Trophoblast cell (in vitro differentiated cells and primary cell): ENCODE measurements at places on chromosomes 5 and 9.
A peak's percentile ranks its signal among the peaks of the same experiment; 100 is the strongest.

GRCh38 chr9:113154471-113154870 lies 3.7 kb downstream of the SLC31A2 start:
- DNase-seq: peak; percentile 22

GRCh38 chr9:129504404-129504803 lies 116.5 kb downstream of the C9orf50 start:
- no peak for DNase-seq

DNA sequence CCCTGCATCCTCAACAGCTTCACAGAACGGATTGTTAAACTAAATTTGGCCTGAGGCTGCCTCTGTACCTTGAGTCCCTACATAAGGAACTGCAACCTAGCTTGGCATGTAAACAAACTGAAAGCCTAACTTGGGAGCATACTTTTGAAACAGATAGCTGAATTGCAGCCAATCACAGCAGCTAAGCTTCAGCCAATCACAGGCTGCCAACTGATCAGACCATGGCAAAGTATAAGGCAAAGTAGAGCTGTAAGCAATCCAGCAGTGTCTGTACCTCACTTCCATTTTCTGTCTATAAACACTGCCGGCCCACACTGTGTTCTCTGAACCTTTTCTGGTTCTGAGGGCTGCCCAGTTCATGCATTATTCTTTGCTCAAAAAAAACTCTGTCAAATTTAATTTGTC lies 8.9 kb upstream of the ZNF483 start:
- peak; percentile 3 for DNase-seq

DNA sequence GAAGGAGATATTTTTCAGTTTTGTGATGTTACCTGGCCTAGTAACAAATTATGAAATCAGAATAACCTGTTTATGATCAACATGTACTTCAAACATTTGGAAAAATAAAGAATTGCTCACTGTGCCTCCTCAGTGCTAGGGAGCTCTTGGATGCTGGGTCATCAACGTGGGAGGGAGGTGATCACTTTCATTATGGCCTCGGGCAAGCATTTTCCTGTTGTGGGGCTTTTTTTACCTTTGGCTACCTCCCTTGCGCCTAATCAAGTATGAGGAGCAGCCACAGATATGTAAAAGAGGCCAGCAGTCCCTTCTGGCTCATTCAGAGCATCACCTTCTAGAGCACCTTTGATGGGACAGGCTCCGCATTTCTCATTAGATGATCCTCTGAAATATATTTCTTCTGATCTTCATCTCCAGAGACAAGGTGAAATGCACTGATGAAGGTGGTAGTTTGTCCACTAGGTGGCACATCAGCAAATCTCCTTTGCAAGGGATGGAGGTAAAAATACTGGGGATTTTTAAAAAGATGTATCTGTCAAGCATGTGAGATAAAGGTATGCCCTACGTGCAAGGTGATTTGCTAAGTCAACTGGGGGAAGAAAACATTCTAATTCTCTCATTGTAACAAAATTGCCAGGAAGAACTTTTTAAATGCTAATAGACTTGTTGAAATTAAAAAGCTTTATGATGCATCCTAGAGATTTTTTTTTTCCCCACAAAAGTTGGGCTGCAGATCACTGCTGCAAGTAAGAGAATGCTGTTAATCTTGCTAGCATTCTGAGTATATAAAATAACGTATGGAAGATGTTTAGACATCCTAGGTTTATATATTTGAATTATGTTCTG lies 218.2 kb downstream of the MAST4 start:
- DNase-seq: peak; percentile 87

DNA sequence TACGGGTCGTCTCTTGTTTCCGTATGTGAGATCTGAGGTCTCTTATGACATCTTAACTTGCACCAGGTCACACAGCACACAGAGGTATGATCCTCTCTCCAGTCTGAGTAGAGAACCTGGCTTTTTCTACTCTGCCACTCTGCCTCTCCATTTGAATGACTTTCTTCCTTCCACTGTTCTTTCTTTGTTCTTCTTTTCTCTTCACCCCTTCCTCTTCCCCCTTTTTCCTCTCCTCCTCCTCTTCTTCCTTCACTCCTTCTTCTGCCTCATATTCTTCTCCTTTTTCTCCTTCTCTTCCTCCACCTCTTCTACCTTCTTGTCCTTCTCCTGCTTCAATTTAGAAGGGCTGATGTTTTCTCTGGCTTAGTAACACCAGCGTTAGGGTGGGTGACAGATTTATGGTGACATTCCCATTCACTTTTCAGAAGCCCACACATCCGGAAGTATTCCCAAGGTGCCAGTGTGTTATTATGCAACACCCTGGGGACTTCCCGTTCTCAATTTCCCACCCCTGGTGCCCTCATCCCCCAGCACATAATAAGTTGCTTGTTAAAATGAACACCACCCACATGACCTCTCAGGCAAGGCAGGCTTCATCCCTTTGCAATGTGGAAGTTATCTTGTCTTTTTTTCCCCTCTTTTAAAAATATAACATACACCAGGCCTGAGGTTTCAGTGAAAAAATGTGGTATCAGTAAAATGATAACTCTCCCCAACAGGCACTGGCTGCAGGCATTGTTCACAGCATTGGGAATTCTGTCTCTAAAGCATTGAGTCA lies 122.0 kb downstream of the PAPPA start:
- DNase-seq: no peak

DNA sequence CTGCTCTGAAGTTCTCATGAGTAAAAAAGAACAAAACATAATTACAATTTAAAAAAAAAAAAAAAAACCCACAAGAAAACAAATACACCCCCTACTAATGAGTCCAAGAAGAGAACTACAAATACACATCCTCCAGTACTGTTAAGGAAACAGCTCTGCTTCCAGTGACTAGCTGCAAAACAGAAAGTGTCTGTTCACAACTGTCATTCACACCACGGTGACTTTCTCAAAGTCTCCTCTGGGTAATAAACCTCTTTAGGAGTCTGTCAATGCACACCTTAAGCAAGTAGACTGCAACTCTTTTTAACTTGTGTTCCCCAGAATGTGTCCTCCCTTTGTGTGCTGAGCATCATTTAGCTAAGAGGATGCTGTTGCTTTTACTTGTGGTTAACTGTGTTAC lies 6.2 kb downstream of the REEP5 start:
- DNase-seq: no peak

- DNase-seq: no peak
These were observed 16.3 kb upstream of the GPX8 start for GRCh38 chr5:55143624-55144023.

DNA sequence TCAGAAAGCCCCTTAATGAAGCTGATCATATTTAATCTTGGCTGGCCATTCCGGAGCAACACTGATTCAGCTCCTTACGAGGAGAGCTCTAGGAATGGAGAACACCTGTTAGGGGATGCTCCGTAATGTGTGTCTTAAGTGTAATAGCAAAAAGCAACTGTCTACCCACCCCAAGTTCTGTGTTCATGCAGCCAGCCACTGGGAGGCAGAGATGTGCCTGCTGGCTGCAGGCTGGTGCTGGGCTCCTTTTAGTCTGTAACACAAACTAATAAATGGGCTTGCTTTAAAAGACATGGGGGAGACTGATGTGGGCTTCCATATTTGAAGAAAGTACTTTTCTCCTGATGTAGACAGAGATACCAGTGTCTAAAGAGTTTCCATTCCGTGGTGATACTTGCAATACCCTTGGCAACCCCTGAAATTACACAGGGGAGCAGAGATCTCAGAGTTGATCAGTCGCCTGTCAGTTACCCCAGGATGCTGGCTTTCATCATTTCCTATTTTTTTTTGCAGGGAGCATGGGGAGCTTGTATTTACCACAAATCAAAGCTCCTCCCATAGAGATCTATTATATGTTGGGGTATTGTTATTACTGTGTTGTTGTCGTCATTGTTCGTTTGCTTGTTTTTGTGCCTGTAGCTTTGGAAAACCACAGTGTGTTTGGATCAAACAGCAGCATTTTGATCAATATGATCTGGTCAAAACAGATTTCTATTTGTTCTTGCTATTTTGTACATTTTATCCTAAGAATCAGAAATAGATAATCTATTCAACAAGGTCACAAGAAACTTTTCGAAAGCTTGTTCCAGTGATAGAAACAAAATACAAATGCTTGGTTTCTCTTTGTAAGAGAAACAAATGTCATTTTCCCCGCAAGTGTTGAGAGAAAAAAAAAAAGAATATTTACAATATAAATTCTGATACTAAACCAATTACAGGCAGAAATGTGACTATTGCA lies 65.8 kb downstream of the MTX3 start:
- DNase-seq: no peak

- DNase-seq: no peak
These were observed 22.0 kb downstream of the CRB2 start for GRCh38 chr9:123378025-123378424.

GRCh38 chr5:76926329-76927105 lies 26.3 kb upstream of the CRHBP start:
- no peak for DNase-seq

DNA sequence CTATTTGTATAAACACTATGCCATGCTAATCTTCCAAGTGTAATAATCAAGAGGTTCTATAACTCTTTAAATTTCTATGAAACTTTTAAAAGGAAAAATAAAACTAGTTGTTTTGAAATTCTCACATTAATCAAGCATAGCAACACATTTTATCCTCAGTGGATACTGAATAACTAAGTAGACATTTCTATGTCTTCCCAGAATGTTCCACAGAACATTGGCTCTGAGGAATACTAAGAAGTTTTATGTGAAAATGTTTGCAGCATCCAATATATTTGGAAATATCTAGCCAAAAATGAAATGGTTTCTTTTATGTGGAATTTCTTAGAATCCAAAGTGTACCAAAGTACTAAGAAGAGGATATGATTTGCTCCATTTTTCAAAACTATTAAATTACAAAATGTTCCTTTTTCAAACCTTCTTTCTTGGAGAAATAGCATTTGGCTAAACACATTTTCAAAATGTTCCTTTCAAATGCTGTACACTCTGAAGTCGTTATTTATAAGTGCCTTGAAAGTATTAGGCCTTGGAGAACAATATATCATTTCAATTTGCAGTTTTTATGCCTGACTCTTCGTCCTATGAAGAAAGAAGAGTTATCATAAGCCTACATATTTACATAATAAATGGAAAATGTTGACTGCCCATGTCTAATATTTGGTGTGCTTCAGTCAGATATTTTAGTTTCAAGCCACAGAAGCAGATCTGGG lies 175.6 kb upstream of the COX7C start:
- DNase-seq: no peak

GRCh38 chr9:81777482-81777881 lies 88.1 kb upstream of the TLE1 start:
- no peak for DNase-seq
